ENCODE measurements at places on chromosomes 11 and 22. TPM values are rescaled to one million over a fixed set of nuclear protein-coding genes. Genes with fewer than 3 reads are reported as not detected.

- DNase-seq, result peak; percentile 36
Measured at GRCh38 chr11:71580057-71581003, 2.3 kb downstream of the KRTAP5-11 start.

DNA sequence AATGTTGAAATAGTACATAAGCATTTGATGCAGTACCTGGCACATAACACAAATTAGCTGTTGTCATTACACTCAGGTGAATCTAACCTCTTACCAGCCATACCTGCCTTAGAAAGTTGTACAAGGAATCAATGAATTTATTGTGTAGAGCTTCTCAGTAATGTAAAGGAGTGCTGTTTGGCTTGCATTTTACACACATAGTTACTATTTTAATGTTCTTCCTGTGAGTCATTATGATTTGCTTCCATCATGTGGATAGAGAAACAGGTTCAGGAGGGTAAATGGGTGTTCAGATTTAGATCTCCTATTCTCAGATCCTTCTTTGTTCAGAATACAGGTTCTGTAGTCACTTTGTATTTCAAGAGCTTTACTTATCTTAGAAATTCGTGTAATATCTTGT lies 27.6 kb upstream of the RCE1 start:
- DNase-seq, result no peak

DNA sequence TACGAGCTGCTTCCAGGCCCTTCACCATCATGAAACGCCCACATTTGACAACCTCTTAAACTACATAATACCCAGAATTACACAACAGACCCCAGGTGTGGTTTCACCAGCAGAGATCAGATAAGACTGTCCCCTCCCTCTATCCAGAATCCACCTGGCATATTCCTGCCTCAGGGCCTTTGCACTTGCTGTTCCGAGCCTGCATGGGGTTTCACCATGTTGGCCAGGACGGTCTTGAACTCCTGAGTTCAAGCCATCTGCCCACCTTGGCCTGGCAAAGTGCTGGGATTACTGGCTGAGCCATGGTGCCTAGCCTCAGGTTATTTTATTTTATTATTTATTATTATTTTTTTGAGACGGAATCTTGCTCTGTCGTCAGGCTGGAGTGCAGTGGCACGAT lies 73.4 kb downstream of the FBXO7 start:
- DNase-seq, result no peak

GRCh38 chr11:67317888-67318555 lies 14.7 kb downstream of the SSH3 start:
- no peak for DNase-seq

GRCh38 chr11:99683933-99684332 lies 663.2 kb downstream of the CNTN5 start:
- DNase-seq, result no peak

RASL10A gene
- total RNA-seq, result 0.58 TPM

USH1C gene
- total RNA-seq, result 0.74 TPM

CCDC73 gene
- 0.05 TPM for total RNA-seq
